Stimulated activated CD8-positive, alpha-beta memory T cell treated with anti-CD3 and anti-CD28 coated beads, Interleukin-15, amount 100 ng/mL, for 24 hours (primary cell): ENCODE measurements at places on chromosomes 12 and 14.

- no peak for DNase-seq
These were observed 14.8 kb downstream of the KMT5A start for GRCh38 chr12:123398550-123399254.

GRCh38 chr14:75452324-75452723 is 24.5 kb downstream of the JDP2 start:
- DNase-seq = no peak

DNA sequence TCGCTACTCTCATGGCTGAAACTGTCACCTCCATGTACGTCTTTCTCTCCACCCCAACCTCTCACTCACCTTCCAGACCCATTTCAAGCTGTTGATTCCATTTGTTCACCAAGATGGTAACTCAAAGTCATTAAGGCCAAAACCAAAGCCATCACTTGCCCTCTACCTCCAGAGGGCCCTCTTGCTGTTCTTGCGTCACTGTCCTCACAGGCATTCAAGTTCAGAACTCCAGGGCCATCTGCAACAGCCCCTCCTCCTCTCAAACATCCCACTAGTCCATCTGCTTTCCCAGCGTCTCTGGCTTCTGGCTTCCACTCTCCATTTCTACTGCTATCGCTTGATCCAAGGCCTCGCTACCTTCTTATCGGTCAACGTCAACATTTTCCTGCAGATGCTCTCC is 74.5 kb downstream of the VWF start:
- no peak for DNase-seq

DNA sequence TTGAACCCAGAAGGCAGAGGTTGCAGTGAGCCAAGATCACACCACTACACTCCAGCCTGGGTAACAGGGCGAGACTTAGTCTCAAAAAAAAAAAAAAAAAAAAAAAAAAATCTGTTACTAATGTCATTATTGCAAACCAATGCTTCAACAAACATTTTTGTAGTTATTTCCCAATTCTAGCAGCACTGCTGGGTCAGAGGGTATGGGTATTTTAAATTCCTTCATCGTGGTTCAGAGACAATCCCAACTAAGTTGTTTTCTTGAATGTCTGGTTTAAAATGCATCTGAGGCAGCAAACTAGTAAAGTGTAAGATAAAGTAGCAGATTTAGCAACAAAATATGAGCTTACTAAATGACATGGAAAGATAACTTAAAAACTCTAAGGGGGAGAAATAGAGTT is 65.6 kb downstream of the FERMT2 start:
- no peak for DNase-seq

GRCh38 chr12:82448911-82449578 is 90.7 kb downstream of the METTL25 start:
- DNase-seq = no peak

- DNase-seq = no peak
These were observed 1.3 kb downstream of the SENP1 start for GRCh38 chr12:48104531-48104930.

DNA sequence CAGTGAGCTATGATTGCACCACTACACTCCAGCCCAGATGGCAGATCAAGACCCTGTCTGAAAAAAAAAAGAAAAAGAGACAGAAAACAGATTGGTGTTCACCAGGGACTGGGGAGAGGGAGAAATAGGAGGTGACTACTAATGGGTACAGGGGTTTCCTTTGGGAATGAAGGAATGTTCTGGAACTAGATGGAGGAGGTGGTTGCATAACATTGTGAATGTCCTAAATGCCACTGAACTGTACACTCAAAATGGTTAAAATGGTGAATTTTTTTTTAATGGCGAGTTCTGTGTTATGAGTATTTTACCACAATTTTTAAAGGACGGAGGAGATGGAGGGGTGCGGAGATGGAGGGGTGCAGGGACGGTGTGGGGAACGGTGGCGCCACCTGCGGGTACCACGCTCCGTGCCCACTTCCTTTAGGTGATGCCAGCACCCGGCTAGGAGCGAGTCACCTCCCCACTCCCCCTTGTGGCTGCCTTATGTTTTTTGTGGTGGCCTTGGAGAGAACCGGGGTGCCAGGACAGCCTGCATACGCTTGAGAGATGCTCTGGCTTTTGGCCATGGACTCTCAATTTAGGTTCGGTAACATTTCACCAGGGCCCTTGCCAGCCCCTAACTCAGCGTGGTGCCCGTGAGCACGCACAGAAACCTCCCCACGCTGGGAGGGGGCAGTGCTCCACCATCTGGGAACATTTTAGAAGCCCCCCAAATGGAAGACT is 16.1 kb downstream of the UBC start:
- no peak for DNase-seq

GRCh38 chr12:123449249-123449733 is 8.6 kb upstream of the SNRNP35 start:
- no peak for DNase-seq

DNA sequence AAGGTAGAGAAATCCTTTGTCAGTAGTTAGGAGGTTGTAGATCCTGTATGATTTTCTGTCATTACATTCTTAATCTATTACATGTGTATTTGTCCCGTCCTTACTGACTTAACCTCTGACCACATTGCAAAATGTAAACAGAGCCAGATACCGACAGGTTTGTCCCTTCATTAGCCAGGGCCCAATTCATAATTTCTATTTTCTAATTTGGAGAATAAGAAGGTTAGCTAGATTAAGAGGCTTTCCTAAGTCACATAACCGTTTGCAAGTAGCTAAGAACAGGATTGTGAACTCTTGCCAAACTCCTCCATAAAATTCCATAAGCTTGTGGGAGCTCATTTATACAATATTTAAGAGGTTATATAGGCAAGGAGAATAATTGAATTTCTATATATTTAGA is 352.6 kb downstream of the RAD51B start:
- no peak for DNase-seq

GRCh38 chr12:100146252-100146651 is 3.6 kb upstream of the BLTP3B start:
- DNase-seq = no peak

DNA sequence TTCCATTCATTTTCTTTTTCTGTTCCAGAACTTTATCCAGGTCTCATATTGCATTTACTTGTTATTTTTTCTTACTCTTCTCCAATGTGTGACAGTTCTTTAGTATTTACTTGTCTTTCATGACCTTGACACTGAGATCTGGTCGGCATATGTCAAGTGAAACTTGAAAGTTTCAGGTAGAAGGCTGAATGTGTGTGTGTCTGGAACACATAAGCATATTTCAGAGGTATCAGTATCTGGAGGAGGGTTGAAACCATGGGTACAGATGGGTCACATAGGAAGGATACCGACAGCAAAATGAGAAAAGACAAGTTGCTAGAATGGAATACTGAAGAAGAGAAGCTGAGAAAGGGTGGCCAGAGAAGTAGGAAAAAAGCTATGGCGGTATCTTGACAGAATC is 22.5 kb upstream of the PTGDR start:
- DNase-seq = no peak

DNA sequence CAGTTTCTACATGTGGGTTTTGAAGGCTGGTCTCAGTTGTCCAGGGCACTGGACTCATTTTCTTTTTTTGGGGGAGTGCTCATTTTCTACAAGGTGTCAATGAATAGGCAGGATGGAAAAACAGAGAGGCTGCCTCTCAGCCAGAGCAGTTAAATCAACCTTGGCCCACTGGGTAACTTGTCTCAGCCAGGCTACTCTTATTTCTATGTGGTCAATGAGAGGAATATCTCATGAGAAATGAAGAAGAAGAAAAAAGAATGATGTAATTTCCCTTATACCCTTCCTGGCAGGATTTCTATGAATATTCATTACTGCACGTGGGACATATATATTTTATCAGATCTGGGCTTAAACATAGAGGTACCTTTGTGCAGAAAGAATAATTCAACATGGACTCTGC is 155.2 kb upstream of the E2F7 start:
- no peak for DNase-seq

GRCh38 chr12:106845902-106846301 is 71.4 kb downstream of the RIC8B start:
- DNase-seq = no peak

GRCh38 chr14:54299410-54300363 is 97.1 kb upstream of the CDKN3 start:
- DNase-seq = no peak

GRCh38 chr12:82698708-82699564 is 12.2 kb downstream of the TMTC2 start:
- DNase-seq = no peak

DNA sequence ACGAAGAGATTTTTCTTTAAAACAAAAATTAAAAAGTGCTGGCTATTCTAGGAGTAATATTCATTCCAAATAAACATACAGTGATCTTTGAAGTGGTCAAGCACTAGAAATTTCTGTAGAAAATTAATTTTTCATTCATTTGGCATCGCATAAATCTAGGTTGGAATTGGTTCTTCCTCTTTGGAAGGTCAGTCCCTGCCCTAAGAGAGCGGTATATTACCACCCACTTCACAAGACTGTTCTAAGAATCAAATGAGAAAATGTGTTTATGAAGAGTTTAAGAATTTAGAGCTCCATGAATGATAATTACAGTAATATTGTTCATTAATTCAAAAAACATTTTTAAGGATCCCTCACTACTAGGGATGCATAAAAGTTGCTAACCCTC is 444 bp upstream of the GEMIN2 start:
- no peak for DNase-seq

GRCh38 chr12:124480469-124481256 is 86.7 kb downstream of the NCOR2 start:
- DNase-seq = no peak
